Stimulated activated naive CD4-positive, alpha-beta T cell (primary cell): ENCODE measurements at places on chromosomes 16 and 17.
A peak's percentile ranks its signal among the peaks of the same experiment; 100 is the strongest.

GRCh38 chr16:5861241-5861640 lies 763.6 kb upstream of the EEF2KMT start:
- no peak for DNase-seq

GRCh38 chr17:79401704-79402674 lies 208.9 kb downstream of the RBFOX3 start:
- DNase-seq, result no peak

- DNase-seq, result no peak
Observed at GRCh38 chr17:81339534-81340296, 44.6 kb upstream of the SLC38A10 start.

DNA sequence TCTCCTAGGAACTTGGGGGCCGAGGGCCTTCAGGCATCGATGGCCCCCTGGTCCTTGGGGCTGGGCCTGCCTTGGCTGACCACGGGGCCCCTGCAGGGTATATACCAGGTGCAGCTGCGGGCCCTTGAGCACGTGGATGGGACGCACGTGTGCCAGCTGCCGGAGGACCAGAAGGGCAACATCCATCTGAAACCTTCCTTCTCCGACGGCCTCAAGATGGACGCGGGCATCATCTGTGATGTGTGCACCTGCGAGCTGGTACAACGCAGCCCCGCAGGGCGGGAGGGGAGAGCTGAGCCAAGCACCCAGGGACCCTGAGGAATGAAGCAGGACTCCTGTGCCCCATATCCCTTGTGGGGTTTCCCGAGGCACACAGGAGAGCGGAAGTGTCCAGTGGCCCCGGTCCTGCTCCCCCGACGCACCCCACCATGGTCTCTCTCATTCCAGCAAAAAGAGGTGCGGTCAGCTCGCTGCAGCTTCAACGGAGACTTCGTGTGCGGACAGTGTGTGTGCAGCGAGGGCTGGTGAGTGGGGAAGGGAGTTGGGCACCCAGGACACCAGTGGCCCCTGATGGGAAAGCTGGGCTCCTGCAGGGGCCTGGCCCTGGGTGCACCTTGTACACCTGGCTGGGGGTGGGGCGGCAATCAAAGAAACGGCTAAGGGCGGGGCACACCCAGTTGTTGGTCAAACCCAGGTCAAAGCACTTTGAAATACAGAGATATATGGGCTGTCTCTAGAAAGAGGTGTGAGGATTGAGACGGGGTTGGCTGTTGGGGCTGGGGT lies 10.6 kb downstream of the ITGB4 start:
- DNase-seq, result no peak

- DNase-seq, result no peak
Observed at GRCh38 chr17:679491-679890, 35.1 kb downstream of the VPS53 start.

DNA sequence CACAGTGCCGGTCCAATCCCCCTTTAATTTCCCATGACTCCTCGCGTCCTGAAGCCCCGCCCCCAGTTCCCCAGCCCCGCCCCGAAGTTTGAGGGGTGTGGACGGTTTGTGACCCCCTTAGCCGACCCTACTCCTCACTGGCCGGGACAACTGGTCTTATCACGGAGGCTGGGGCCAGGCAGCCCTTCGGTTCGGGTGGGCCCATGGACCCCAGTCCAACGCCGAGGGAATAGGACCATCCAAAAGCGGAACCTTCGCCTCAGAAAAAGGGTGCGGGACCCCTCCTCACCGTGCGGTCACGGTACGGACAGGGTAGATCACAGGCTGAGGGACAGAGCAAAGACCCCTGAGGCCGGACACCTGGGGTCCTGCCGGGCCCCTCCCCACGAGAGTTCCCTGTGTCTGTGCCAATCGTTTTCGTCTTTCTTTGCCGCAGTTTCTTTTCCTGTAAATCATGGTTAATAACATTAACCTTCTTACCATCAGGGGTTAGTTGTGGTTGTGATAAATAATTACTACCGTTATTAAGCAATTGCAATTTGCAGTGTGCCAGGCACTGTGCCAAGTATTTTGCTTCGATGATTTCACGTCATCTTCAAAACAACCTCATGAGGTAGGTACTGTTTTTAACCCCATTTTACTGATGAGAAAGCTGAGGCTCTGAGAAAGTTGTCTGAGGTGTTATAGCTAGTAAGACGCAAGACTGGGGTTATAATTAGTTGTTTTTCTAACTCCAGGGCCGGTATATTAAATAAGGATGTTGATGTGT lies 543 bp downstream of the TMUB2 start:
- no peak for DNase-seq

DNA sequence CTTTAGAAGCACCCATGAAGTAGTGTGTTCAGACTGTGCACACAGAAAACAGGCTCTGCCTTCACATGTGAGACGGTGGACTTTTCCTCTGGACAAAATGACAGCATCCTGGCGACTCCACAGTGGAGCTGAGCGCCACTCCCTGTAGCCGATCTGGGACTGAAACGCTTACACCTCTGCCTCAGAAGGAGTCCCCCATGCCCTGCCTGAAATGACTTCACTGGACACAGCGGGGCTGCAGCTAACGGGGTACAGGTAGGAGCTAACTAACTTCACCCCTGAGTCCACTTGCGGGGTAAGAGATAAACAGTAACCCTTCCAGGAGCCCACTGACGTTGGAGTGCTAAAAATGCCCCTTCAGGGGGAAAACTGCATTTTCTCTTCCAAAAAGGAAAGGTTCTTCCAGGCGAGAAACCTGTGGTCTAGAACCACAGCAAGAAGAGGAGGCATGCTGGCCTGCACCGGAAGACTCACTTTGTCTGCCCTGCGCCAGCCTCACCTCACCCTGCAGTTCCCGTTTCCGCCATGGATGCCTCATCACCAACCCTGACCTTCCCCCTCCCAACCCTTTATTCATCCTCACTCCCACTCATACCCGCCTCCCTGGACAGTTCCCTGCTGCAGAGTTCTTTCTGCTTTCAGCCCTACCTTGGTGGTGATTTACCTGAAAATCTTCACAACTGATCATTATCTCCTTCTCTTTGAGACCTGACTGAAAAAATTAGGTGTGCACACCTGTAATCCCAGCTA lies 19.4 kb upstream of the ENDOV start:
- no peak for DNase-seq

DNA sequence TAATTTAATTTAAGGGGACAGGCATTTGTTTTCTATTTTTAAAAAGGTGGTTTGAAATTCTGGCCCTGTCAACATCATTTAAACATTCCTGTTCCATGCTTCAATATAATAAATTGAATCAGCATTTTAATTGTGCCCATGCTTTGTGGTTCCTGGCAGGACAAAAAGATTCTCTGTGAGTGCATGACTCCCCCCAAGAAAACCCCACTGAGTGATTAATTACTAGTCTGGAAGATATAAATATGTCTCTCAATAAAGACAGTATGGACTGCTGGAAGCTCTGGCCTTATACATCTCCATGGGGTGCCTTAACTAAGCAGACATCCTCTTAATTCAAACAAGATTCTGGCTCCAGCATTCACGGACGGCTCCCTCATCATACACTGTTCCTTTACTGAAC lies 95.0 kb upstream of the PSMD7 start:
- DNase-seq, result no peak

DNA sequence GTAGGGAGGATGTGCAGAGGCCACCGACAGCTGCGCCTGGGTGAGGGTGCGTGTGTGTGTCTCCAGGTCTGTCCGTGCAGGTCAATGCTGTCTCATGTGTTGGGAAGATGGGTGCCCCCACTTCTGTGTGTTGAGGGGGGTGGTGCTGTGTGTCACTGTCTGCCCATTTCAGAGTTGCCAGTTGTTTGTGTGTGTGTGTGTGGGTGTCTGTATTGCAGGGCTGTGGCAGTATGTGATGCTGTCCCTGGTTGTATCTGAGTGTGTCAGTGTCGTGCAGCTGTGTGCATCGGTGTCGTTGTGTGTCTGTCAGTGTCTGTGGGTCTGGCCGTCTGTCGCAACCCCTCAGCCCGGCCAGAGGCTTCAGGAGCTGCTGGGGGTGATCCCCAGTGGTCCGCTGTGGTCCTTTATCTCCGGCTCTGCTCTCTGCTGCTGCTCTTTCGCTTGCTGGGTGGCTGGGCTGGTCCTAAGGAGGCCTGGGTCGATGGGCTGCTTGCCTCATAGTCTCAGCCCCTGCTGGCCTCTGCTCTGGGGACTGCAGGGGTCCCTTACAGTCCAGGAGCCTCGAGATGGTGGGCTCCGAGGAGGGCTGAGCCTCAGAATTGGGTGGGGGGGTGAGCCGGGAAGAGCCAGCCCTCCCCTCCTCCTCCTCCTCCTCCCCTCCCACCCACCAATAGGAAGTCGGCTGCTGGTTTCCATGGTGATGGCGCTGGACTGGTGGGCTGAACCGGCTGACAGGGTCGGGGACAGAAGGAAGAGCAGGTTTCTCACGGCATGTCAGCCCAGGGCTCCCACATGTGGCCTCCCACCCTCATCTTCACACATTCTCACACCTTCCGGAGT lies at the start of gene TSPOAP1:
Gene TSPOAP1 (minus strand): TSS at position 601 of the 840 bp plus-strand sequence. CDS start 875 bp downstream, outside the sequence.
- DNase-seq, result peak; percentile 53

- DNase-seq, result no peak
Observed at GRCh38 chr17:27977751-27978688, 64.5 kb upstream of the NLK start.

DNA sequence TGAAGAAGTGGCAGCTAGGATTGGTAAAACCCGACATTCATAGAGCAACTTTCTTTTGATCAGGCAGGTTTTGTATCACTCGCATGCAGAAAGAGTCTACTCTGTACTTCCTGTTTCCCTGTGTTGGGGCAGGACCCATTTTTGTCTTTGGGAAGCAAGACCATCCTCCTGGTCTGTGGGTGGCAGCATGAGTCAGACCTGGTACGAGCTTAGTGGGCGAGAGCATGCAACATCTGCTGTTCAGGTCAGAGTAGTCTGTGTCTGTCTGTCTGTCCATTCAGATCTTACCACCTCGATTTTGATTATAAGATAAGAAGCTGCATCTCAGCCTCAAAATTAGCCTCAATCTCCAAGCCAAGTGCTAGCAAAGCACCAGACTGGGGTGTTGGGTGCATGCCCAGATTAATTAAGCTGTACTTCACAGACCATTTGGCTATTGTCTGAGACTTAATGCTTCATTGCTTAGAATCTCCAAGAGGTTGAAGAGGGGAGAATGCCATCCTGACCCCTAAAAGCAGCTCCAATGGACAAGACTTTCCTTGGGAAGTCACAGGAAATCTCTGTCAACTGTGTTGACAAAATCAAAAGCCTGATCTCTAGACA lies 110.9 kb downstream of the XYLT1 start:
- no peak for DNase-seq

GRCh38 chr16:11972128-11972527 lies 4.4 kb upstream of the SNX29 start:
- no peak for DNase-seq
